ENCODE measurements at places on chromosomes 6 and 20.

GRCh38 chr6:101011186-101011585 lies 130.1 kb upstream of the ASCC3 start:
- DNase-seq, result no peak

- DNase-seq, result no peak
These were observed 710 bp downstream of the BTBD9 start for GRCh38 chr6:38638941-38639497.

- no peak for DNase-seq
These were observed 33.5 kb downstream of the NEDD9 start for GRCh38 chr6:11198663-11199603.

DNA sequence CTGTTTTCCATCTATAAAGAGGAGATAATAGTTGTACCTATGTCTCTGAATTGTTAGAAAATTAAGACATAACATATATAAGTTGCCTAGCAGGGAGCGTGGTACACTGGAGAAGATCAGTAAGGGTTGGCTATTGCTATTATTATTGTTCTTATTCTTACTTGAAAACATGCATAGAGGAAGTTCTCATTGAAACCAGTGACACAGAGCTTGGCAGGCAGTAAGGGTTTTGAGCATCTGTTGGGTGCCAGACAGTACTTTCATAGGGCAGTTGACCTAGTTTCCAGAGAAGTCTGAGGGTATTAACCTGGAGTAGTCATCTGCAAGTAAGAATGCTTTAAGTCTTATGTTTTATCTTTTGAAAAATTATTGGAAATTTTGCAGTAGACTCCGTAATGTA lies 13.3 kb upstream of the SGK1 start:
- no peak for DNase-seq

DNA sequence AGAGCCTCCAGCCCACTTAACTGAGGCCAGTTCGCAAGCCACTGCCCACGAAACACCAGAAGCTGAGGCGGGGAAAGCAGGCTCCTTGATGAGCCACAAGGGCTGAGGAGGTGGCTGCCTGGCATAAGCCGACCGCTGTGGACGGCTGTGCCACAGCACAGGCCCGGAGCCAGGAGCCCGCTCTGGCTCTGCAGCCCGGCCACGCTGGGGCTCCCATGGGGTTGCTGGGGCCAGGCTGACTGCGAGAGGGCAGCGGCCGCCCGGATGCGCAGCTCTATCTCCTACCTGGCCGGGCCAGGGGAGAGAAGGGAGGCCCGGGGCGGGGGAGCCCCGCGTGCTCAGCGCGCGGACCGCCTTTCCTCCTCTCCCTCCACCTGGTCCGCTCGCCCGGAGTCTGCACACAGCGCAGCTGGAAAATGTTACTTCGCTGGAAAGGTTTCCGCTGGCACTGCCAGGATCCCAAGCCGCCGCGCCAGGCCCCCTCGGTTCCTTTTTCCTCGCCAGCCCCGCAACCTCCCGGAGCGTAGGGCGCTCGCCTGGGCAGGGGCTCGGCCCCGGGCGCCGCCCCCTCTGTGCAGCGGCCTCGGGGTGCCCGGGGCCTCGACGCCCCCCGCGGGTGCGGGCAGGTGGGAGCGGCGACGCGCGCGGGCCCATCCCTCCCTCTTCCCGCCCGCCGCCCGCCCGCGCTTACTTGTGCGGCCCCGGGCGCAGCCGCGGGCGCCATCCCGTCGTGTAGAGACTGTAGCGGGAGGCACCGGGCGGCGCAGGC lies 657 bp downstream of the EMILIN3 start:
- no peak for DNase-seq

DNA sequence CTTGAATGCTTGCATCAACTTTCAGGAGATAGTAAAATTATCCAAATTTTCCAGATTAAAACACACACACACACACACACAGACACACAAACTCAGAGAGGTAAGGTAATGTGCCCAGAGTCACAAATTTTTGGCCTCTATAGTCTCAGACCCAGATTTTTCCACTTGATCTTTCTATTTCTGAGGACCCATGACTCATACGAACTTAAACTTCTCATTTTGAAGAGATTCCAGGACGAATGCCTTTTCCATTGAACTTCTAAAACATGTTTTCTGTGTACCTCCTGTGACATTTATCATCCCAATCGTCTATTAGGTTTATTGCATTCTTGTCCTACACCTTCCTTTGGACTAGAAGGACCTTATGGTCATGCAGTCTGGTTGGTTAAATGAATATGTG lies 172.9 kb upstream of the COL21A1 start:
- DNase-seq, result no peak

DNA sequence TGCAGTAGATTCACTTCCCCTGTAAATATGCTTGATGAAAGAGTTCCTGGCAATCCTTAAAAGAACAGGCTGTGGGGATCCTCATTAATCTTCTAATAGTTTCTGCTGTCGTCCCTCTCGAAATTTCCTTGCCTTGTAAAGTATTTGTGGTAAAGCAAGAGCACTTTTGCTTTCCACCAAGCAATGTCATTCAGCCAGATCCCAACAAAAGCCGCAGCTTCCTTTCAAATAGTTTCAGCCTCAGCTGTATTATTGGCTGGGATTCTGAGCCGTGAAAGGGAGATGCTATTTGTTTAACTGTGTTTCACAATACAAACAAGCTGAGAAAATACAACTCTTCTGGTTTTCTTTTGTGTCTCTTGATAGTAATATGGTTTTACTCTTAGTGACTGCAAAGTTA lies 48.9 kb upstream of the EPHA7 start:
- DNase-seq, result no peak

- DNase-seq, result no peak
These were observed 136.9 kb downstream of the SASH1 start for GRCh38 chr6:148479497-148479896.

- DNase-seq, result peak; percentile 48
These were observed at the start of gene QKI for GRCh38 chr6:163414117-163414945. Gene QKI, plus strand, starts transcription at chr6:163414718. Its CDS starts 476 bp downstream, at chr6:163415194.

DNA sequence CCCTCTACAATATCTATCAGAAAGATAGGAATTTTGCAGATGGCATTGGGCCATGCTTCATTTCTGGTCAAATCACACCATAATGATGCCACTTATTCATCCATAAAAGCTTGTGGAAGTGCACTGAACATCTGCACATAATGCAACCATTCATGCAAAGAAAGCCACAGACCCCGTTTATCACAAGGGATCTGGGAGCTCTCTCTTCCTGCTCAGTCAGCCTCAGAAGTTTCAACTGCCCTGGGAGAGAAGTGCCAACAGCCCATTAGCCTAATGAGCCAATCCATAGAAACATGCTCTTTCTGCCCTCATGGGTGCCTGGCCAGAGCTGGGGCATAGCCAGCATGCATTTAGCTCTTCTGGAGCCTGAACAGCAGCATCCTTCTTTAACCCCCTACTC lies 85.8 kb downstream of the SLC35F1 start:
- DNase-seq, result no peak

DNA sequence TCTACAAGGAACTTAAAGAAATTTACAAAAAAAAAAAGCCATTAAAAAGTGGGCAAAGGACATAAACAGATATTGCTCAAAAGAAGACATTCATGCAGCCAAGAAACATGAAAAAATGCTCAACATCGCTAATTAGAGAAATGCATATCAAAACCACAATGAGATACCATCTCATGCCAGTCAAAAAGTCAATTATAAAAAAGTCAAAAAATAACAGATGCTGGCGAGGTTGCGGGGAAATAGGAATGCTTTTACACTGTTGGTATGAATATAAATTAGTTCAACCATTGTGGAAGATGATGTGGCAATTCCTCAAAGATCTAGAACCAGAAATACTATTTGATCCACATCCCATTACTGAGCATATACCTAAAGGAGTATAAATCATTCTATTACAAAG lies 411.9 kb upstream of the MARCKS start:
- no peak for DNase-seq

GRCh38 chr20:49275216-49275615 lies 2.6 kb downstream of the ZNFX1 start:
- DNase-seq, result no peak

DNA sequence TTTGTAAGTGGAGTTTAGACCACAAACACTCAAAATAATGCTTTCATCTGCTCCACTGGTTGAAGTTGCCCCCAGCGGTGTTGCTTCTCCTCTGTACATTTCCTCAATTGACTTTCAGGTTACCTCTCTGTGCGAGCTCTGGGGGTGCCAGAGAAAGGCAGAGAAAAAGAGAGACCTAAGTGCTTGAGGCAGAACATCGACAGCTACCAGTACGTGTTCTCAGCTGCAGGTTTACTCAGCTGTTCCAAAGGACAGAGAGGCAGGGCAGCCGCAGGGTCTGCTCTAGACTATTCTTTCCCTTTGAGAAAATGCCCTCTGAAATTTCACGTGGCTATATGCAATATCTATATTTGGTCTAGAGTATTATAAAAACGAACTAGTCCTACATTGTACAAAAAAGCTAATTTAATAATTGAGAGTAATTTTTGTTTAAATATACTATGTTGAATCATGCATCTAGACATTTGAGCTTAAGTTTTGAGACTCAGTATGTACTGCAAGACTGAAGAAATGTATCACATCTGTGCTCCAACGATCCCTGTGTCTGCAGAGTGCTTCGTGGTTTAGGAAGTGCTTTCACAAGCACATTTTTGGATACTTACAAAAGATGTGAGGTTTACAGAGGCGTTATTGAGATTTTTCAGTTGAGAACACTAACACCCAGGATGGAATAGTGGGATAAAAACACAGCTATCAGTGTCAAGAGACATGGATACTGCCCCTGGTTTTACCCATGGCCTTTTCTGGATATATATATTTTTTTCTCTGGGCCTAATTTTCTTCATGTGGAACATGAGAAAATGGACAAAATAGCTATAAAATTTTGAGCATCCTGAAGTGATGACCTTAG lies 453.6 kb upstream of the FLRT3 start:
- DNase-seq, result peak; percentile 88

- DNase-seq, result no peak
These were observed 131.9 kb upstream of the BTN3A2 start for GRCh38 chr6:26232940-26233648.

DNA sequence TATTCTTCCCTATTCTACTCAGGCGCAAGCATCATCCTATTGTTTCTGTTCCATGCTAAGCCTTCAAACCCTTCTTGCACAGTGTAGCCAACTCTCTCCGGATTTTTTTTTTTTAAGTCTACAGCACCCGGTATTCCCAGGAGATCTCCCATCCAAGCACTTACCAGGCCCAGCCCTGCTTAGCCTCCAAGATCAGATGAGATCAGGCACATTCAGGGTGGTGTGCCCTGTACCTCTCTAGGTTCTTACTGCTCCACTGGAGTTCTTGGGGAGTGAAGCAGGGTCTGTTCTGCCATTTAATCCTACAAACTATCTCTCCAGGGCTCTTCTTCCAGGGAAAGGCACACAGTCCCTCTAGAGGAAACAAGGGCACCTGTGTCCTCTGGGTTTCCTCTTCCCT lies 14.9 kb upstream of the NUP153 start:
- no peak for DNase-seq

DNA sequence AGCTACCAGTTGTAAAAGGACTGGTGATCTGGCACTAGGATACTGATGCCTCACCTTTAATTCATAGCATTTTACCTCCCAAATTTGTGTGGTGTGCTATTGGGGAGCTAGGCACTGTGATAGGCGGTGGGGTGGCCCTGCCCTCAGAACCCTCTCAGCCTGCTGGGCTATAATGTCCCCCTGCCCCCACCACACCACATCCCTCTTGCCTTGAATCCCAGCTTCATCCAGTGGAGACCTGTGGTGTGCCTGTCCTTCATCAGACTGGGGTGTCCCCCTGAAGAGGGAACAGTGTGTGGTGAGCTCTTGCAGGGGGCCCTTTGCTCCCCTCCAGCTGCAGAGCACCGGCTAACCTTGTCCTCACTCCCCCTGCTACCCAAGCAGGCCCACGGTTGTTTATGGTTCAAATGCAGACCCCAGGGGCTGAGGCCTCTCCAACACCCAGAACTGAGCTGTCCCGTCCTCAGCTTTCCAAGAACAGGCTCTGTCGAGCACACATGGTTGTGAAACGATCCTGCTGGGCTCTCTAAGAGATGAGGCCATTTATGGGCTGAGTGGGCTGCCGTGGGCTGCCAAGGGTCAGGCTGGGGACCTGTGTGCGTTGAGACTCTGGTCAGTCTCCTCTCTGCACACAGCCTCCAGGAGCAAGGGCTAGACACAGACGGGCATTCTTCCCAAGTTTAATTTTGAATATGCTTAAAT lies 26.9 kb upstream of the VEGFA start:
- DNase-seq, result no peak

DNA sequence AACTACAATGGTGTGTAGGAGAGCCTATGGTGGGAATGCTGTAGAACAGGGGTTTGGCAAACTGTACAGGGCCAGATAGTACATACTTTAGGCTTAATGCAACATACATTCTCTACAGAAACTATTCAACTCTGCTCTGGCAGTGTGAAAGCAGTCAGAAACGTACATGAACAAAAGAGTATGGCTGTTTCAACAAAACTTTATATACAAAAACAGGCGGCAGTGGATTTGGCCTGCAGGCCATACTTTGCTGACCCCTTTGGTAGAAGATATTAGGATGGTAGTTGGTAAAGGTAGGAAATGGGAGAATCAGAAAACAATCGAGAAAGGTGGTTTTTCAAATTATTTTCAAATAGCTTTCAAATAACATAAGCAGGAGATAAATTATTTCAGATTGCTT lies 24.8 kb downstream of the FUCA2 start:
- no peak for DNase-seq

DNA sequence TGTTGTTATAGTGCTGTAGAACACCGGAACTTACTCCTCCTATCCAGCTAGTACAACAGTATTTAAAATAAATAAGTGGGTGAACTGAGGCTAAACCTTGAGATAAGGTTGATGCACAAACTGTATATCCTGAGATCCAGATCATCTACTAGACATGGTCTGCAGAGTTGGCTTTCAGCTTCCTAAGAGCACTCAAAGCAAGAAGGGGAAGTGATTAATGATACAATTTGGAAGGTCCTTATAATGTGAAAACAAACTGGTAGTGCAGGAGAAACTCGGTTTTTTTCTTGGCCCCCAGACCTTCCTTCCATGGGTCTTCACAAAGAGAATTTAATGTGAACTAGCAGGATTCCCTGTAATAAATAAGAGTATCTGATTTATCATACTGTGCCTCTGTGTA lies 27.4 kb upstream of the RREB1 start:
- no peak for DNase-seq

DNA sequence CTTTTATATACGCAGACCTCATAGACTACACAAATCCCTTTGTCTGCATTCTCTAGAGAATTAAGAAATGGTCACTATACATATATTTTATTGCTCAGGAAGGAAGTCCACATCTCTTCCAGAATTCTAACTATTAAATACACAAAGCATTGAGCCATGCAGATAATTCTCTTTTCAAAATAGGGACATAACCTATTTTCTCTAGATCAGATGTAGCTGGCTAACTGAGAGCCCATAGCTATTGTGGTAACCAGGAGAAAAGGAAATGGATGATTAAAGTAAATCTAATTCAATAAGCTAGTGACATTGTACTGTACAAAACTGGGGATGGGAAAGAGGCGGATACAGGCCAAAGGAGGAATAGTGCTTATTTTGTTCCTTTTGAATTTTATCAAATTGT lies 137.2 kb downstream of the BACH2 start:
- DNase-seq, result no peak

DNA sequence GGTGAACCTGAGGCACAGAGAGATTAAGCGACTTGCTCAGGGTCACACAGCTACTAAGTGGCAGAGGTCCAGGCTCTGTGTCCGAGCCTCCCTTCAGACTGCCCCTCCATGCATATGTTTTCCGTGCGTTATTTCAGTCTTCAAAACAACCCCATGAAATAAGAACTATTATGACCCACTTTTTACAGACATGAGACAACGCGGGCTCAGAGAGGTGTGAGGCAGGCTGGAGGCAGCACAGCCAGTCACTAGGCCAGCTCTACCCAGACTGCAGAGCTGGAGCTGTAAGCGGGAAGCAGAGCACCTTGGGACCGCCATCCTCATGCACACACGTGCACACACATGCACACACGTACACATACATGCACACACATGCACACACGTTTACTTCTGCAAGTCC lies 62.3 kb downstream of the PSMG4 start:
- no peak for DNase-seq

- DNase-seq, result no peak
These were observed 61.7 kb downstream of the STK35 start for GRCh38 chr20:2163312-2163711.

Data from NCI-H1930 (cell line).